ENCODE measurements at places on chromosomes 5 and 9.

DNA sequence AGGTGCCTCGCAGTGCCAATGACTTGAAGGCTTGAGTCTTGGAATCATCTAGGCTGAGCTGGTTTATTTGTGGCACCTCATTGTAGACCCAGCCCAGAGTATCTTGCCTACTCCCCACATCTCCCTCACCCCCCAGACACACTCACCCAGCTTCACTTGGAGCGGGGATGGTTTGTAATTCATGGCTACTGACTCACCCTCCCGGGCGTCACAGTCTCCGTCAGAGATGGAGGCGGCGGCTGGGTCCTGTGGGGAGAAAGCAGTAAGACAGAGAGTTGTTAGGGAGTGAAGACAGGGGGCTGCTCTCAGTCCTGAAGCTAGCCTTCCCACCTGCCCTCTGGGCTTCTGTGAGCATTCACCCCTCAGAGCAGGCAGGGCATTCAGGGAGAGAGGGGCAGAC lies 29.0 kb upstream of the MYORG start:
- no peak for DNase-seq

DNA sequence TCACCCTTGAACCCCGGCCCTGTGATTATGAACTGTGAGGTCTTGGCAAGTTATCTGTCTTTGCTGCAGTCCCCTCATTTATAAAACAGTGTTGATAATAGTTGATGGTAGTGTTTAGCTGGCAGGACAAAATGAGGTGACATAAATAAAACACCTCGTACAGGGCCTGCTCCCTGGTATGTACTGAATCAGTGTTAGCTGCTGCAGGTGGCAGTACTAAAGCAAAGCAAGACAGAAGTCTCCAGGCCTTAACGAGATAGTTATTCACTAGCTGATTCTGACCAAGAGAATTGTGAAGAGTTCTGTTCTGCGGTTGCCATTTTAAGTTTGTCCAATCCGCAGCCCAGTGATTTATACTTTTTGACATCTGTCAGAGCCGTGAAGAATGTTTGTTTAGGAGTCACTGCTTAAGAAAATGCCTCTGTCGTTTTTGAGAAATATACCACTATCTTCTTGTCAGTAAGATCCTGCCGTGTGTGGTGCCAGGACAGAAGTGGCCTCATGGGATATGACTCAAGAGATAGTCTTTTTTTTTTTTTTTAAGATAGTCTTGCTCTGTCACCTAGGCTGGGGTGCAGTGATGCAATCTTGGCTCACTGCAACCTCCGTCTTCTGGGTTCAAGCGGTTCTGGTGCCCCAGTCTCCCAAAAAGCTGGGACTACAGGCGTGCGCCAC lies 75.9 kb downstream of the KDM4C start:
- no peak for DNase-seq

DNA sequence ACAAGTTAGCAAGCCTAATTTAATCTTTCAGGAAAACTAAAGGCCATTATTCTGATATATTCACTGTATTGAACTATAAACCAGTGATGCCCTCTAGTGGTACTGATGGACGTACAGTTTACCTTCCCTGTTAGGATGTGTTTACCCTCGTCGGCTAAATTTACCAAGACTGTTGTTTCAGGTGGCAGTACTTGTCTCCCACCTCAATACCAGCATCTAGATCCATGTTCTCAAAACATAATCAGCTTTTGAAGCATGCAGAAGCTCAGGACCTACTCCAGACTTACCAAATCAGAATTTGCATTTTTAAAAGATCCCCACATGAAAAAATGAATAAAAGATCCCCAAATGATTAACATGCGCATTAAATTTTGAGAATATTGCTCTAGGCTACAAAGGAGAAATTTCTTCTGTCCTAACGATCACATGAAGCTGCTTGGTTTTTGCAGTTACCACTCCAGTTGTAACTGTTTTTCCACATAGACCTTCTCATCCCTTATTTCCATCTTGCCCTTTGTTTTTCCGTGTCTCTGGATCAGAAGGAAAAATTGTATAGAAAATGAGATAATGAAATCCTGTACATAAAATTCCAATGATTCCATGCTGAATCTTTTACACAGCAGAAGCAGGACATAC lies 3.2 kb upstream of the BAAT start:
- DNase-seq, result no peak

GRCh38 chr9:133737071-133737773 lies 930 bp downstream of the SARDH start:
- DNase-seq, result no peak

- DNase-seq, result no peak
Measured at GRCh38 chr5:73856997-73857396, 231.0 kb downstream of the ARHGEF28 start.

DNA sequence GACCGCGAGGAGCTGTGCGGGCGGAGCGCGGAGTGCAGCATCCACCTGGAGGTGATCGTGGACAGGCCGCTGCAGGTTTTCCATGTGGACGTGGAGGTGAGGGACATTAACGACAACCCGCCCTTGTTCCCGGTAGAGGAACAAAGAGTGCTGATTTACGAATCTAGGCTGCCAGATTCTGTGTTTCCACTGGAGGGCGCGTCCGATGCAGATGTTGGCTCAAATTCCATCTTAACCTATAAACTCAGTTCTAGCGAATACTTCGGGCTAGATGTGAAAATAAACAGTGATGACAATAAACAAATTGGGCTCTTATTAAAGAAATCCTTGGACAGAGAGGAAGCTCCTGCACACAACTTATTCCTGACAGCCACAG lies 590 bp downstream of the PCDHA6 start:
- no peak for DNase-seq

- no peak for DNase-seq
Measured at GRCh38 chr5:37667846-37668245, 172.0 kb downstream of the GDNF start.

DNA sequence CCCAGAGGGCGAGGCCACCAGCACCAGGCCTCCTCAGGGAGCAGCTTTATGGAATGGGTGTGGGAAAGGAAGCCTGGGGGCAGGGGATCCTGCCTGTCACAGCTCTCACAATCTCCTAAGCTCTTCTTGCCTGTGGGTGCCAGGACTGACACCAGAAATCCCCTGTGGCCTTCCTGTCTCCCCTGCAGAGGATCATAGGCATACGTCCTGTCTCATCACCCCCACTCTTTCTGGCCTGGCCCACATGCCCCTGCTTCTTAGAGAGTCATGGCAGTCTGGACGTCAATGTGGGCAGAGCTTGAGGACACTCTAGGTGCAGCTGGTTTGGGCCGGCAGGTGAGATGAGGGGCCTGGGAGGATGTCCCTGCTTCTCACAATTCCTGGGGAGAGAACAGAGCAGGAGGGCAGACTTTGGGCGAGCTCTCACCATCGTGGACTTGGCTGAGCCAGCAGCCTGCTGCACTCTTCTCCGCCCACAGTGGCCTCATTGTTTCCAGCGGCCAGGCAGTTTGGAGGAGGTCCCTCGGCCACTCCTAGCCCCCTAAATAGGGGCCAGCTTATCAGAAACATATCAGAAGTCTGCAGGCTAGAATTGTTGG lies 67.3 kb upstream of the ZFR start:
- DNase-seq, result no peak

DNA sequence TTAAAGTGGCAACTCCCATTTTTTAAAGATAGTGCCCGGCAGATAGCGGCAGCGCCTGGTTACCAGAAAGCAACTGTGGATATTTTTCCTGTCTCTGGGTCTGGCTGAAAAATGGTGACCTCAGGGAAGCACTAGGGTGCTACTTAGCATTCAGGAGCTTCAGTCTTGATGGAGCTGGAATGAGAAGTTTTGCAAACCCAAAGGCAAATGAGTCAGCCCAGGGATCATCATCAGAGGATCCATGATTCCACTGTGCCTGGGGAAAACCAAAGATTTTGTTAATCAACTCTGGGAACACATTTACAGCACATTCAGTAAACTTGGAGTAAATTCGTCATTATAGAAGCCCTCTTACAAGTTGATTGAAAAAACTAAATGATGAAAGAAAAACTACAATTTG lies 26.7 kb downstream of the F2R start:
- no peak for DNase-seq

GRCh38 chr5:78287833-78288232 lies 6.7 kb downstream of the AP3B1 start:
- DNase-seq, result peak; percentile 40

- no peak for DNase-seq
Measured at GRCh38 chr5:143931986-143932385, 120.0 kb downstream of the HMHB1 start.

- DNase-seq, result no peak
Measured at GRCh38 chr9:35520364-35520710, 30.4 kb downstream of the RUSC2 start.

DNA sequence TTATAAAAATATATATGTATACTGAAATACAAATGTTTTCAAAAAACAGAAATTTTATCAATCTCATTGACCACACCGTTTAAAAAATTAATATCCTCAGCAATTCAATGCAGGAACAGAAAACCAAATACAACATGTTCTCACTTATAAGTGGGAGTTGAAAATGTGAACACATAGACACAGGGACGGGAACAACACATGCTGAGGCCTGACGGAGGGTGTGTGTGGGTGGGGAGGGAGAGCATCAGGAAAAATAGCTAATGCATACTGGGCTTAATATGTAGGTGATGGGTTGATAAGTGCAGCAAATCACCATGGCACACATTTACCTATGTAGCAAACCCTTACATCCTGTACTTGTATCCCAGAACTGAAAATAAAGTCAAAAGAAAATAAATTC lies 409.5 kb downstream of the MLLT3 start:
- no peak for DNase-seq

- no peak for DNase-seq
Measured at GRCh38 chr5:113182658-113183344, 206.2 kb downstream of the DCP2 start.

Measured in fibroblast of skin of left quadriceps (primary cell).